ENCODE measurements at places on chromosomes 3 and 15.

GRCh38 chr3:189270248-189270832, 98.6 kb downstream of the TPRG1 start:
- peak; percentile 58 for DNase-seq

- DNase-seq, result no peak
Measured at GRCh38 chr3:38588995-38589937, 60.2 kb downstream of the SCN5A start.

DNA sequence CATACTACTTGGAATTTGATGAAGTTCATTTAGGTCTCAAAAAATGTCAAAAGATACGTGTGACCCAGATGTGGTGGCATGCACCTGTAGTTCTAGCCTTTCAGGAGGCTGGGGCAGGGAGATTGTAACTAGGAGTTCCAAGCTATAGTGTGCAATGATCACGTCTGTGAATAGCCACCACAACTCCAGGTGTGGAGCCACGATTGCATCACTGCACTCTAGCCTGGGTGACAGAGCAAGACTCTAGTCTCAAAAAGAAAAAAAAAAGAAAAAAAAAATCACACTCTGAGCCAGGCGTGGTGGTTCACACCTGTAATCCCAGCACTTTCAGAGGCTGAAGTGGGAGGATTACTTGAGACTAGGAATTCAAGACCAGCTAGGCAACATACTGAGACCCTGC, 14.2 kb downstream of the MAP4 start:
- DNase-seq, result no peak

DNA sequence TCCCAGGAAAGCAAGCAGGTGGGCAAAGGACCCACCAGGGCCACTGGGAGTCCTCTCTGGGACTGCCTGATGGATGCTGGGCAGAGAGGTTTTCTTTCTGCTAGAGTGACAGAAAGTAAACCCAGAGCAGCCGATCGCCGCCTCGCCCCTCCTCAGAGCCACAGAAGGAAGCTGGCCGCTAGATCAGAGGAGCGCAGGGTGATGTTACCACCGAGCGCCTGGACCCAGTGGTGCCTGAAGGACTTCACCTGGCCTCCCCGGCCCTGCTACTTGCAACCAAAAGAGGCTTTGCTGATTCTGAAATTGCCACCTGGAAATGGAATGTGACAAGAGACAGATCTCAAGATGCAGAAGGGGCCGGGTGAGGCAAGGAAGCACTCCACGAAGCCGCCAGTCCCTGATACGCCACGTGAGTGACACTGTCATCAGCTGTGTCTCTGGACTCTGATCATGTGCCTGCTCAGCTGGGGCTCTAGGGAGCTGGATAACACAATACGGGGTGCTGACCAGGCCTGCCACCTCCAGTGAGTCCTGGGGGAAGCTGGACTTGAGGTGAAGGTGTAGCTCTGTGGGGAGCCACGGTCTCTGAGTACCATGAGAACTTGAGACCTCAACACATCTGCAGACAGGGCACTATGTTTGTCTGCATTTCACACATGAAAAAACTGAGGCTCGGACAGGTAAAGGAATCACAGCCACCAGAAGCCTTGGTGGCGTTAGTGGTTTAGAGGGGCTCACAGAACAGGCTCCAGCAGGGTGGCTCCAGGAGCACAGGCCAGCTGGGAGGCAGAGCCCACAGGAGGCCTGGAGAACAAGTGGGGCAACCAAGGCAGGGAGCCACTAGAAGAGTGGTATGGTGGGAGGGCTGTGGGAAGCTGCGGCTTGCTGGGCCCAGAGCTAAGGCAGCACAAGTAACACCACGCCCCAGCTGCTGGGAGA, 137.9 kb upstream of the PRR20G start:
- DNase-seq, result no peak

Data from NCI-H1105 (cell line).